ENCODE measurements at places on chromosomes 4 and X. TPM values are rescaled to one million over a fixed set of nuclear protein-coding genes. Genes with fewer than 3 reads are reported as not detected.

Gene DCAF4L1
- under 0.01 TPM for polyA plus RNA-seq

Gene ELOVL6
- 13.8 TPM for polyA plus RNA-seq

Gene CSN1S1
- polyA plus RNA-seq, result 12.7 TPM

Gene MGAT4D
- polyA plus RNA-seq, result not detected

Gene HEPH
- polyA plus RNA-seq, result 0.70 TPM

Gene RPA4
- polyA plus RNA-seq, result not detected

Gene CXCR3
- 0.12 TPM for polyA plus RNA-seq

Gene GATA1
- polyA plus RNA-seq, result 0.07 TPM

Gene SLITRK4
- 0.15 TPM for polyA plus RNA-seq

Gene ARHGAP36
- polyA plus RNA-seq, result not detected

Gene HSD17B13
- 1.6 TPM for polyA plus RNA-seq

Gene STATH
- not detected for polyA plus RNA-seq

Gene LANCL3
- polyA plus RNA-seq, result 0.22 TPM

Gene LNX1
- 14.1 TPM for polyA plus RNA-seq

Gene IL2RG
- 15.4 TPM for polyA plus RNA-seq

Gene GABRA4
- polyA plus RNA-seq, result not detected

Gene HMGB3
- polyA plus RNA-seq, result 3.0 TPM

Gene NUDT11
- 0.22 TPM for polyA plus RNA-seq

Gene SPCS3
- 27.4 TPM for polyA plus RNA-seq

Gene ZNF157
- polyA plus RNA-seq, result not detected

Gene UTP3
- polyA plus RNA-seq, result 22.5 TPM

Gene AMOT
- 5.2 TPM for polyA plus RNA-seq

Gene MTTP
- polyA plus RNA-seq, result 0.05 TPM

Gene WFS1
- polyA plus RNA-seq, result 16.3 TPM

Gene CCDC149
- polyA plus RNA-seq, result 12.6 TPM

Gene ZNF275
- 5.3 TPM for polyA plus RNA-seq

Gene ALAS2
- not detected for polyA plus RNA-seq

Gene EVC
- 4.0 TPM for polyA plus RNA-seq

Gene CXorf66
- polyA plus RNA-seq, result not detected

Gene VEGFD
- 16.8 TPM for polyA plus RNA-seq

Gene AR
- polyA plus RNA-seq, result 5.3 TPM

Gene ZFYVE28
- 4.4 TPM for polyA plus RNA-seq

Gene NR0B1
- 1.4 TPM for polyA plus RNA-seq

Gene MAGEA12
- not detected for polyA plus RNA-seq

Gene SPIN2A
- 0.45 TPM for polyA plus RNA-seq

Gene SHISA3
- 1.4 TPM for polyA plus RNA-seq

Gene USP26
- polyA plus RNA-seq, result not detected

Gene NLGN3
- polyA plus RNA-seq, result 0.15 TPM

Gene SRPX2
- 56.8 TPM for polyA plus RNA-seq

Gene TMEM47
- polyA plus RNA-seq, result 10.5 TPM

Gene AFF2
- polyA plus RNA-seq, result 2.0 TPM

Gene TLR8
- polyA plus RNA-seq, result 2.0 TPM
